Lung microvascular endothelial cell (primary cell): ENCODE measurements at places on chromosomes 2 and 18. TPM values are rescaled to one million over a fixed set of nuclear protein-coding genes. Genes with fewer than 3 reads are reported as not detected.

DNA sequence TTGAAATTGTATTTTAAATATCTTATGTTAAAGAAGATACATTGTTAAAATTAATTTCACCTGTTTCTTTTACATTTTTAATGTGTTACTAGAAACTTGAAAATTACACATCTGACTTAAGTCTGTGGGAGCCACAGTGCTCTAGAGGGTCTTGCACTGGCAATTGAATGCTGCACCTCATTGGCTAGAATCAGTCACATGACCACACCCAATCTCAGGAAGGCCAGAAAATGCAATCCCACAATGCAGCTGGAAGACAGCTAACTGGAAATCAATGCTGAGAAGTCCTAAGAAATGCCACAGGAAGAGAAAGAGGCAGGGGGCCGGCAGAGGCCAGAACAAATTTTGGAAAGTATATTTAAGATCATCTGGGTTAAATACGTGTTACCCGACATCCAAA lies 189.2 kb upstream of the POU3F3 start:
- no peak for DNase-seq

GRCh38 chr2:234254783-234255521 lies 204.4 kb downstream of the SPP2 start:
- peak; percentile 10 for DNase-seq

- no peak for DNase-seq
Measured at GRCh38 chr18:68893354-68893753, 95.5 kb downstream of the CCDC102B start.

The HOXD1 gene
- total RNA-seq, result 6.1 and 6.7 TPM in 2 replicates
